Fibroblast of skin of left biceps (primary cell): ENCODE measurements at places on chromosomes 3 and 15.

GRCh38 chr3:72320955-72321303 lies 527.3 kb downstream of the SHQ1 start:
- no peak for DNase-seq

DNA sequence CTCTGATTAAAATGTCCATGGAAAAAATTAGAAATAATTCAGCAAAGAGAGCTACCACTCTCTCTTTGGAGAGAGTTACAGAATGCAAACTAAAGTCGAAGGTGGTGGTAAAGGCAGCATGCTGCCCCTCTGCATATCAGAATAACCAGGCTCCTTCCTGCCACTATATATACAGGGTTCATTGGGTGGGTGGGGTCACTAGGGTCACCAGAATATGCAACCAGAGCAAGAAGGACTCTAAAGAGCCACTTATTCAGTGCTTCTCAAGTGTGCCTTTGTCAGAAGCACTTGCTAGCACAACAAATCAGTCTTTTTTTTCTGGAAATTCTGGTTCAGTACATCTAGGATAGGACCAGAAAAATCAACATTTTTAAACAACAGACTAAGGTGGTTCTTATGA lies 70.0 kb downstream of the MTHFS start:
- DNase-seq, result no peak

DNA sequence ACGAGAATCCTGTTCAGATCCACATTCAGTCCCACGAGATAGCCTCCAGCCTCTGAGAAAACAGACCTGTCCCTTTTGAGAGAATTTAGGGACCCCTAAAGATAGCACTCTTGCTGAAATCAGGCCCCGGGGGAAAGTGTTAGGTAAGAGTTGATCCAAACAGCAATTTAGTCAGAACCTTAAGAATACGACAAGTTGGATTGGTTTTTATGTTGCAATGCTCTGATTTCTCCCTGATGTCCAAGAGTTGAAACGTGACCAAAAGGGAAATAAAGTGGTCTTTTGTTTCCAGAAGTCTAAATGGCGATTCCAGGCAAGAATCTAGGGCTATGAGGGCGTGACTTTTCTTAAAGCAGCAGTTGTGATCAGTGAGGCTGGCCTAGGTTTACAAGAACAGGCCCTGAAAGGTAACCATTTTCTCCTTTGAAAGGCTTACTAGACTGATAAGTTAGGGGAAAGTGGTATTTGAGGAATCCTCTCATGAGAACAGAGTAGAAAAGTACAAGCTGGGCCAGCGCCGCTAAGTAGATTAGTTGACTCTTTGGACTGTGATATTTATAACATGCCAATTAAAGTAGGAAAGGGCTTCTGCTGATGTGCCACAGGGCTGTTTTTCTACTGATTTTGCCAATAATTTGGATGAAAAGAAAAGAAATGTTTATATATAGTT lies 4.9 kb downstream of the MAN2A2 start:
- DNase-seq, result no peak

DNA sequence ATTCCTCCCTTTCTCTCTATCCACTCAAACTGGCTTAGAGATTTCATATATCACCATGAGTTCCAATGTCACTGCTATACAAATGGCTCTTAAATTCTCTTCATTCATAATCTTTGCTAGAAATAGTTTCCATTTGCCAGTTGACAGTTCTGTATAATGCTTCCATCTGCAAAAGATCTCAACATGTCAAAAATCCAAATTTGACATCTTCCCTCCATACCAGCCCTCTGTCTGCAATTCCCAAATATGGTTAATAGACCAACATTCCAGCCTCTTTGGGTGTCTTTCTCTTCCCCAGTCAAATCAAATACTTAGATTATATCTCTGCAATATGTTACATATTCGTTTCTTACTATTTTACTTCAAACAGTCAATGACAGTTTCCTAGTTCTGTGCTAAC lies 64.2 kb upstream of the SERPINI2 start:
- no peak for DNase-seq

DNA sequence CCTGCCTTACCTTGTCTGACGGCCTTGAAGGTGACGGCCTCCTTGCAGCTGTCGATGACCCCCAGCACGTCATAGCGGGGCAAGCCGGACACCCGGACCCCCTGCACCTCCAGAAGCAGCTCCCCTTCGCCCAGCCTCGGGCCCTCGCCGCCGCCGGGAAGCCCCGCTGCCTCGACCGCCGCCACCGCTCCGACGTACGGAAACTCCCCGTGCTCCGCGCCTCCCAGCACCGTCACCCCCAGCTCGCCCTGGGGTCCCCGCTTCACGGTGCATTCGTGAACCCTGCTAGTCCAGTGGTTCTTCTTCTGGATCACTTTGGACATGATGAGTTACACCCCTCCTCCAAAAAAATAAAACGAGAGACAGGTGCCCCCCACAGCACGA lies 740 bp downstream of the MAGI1 start:
- DNase-seq, result no peak

GRCh38 chr3:53258600-53259426 lies 3.0 kb upstream of the TKT start:
- DNase-seq, result no peak

DNA sequence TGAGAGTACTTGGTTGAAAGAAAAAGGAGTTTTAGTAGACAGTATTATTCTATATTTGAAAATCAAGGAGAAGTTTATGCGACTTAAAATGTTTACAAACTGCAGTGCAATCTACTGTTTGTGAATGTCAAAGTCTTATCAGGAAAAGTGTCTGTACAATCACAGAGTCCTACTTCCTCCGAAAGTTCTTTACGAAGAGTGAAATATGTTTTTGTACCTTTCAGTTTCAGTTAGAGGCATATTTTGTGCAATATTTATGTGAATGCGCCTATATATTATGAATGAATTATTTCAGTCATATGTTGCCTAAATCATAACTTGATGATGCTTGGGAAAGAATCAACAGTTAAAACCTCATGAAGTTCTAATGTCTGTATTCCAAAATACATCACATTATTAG lies 31.5 kb downstream of the NGRN start:
- no peak for DNase-seq

- DNase-seq, result no peak
These were observed 1.8 kb upstream of the RTP3 start for GRCh38 chr3:46495901-46496456.

DNA sequence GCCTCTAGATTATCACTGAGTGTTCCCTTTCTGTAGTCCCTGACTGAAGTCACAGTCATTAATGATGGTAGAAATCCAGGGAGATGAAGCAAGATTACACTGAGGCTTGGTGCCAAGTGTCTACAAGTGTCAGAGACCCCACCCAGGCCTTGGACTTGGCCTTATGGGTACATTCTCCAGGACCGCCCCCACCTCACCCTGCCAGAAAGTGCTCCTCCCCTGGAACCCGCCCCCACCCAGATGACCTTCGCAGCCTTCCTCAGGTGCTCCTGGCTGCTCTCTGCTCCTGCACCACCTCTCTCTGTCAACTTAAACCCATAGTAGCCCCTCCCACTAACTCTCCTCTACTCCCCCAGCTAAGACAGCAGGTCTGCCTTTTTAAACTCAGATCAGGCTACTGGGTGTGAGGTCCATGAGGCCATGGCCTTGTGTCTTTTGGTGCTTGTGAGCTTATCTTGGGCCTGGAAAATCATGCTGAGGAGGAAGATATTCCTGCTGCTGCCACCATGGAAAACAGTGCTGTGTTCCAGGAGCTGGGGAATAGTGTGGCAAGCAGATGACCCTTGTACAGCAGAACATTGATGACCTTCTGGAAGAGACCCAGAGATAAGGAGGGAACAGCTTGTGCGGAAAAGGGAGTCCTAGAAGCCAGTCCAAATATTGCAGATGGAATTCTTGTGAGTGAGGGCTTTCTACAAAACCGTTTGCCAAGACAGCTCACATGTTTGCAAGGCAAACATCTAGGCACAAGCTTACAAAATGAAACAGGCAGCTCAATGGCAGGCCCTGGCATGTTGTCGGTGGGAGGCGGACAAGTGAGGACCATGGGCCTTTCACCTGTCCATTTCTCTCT lies 40.3 kb upstream of the NDUFB4 start:
- no peak for DNase-seq

GRCh38 chr3:170057550-170057949 lies 19.8 kb downstream of the GPR160 start:
- no peak for DNase-seq

- DNase-seq, result no peak
These were observed 828.4 kb downstream of the TUSC7 start for GRCh38 chr3:117537949-117538348.
